ENCODE measurements at places on chromosomes 5 and 9. TPM values are rescaled to one million over a fixed set of nuclear protein-coding genes. Genes with fewer than 3 reads are reported as not detected.

DNA sequence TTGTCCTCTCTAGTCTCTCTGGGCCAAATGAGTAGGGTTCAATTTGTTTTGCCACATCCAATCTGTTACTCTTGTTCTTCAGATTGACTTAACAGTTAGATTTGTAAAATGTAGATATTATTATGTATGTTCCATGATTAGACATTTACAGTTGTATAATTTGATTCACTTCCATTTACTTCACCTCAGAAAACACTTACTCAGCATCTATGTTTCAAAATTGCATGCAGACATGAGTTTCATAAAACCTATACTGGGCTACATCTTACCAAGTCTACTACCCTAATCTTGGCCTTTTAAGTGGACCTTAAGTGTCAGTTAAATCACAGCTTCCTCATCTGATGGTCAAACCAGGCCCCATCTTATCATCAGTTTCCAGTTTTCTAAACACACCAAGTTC, 1181.2 kb upstream of the CDH9 start:
- no peaks in the 10 kb centered on the region for H3K4me1 ChIP-seq
- no peaks in the 10 kb centered on the region for H3K36me3 ChIP-seq
- no peaks in the 10 kb centered on the region for H3K27me3 ChIP-seq
- H3K27ac ChIP-seq, result no peak overlapping the region
- no peak for DNase-seq

Gene OR1J2
- not detected for total RNA-seq

GRCh38 chr9:87119328-87119881, 172.1 kb upstream of the GAS1 start:
- H3K36me3 ChIP-seq, result no peaks in the 10 kb centered on the region
- no peak overlapping the region for H3K27ac ChIP-seq
- H3K4me3 ChIP-seq, result no peak overlapping the region
- no peak for DNase-seq
- H3K4me1 ChIP-seq, result peaks cover 9% of the 10 kb centered on the region

DNA sequence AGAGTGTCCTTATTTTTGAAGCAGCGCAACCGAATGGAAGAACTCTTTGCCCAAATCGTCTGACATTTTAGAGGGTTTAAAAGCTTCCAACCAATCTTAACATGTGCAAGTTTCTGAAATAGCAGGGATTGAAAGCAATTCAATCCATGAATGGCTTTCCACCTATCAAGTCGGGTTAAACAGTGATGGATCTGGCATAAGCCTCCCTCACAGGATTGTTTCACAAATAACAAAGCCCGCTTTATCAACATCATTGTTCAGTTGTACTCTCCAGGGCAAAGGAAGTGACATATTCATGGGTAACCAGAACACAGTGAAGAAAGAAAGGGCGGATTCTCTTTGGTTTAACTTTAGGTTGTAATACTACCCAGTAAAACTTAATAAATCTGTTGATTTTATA, 497.3 kb downstream of the MTRR start:
- H3K27ac ChIP-seq, result no peak overlapping the region
- no peak for DNase-seq
- H3K36me3 ChIP-seq, result no peaks in the 10 kb centered on the region
- H3K4me3 ChIP-seq, result no peak overlapping the region
- H3K27me3 ChIP-seq, result no peaks in the 10 kb centered on the region

DNA sequence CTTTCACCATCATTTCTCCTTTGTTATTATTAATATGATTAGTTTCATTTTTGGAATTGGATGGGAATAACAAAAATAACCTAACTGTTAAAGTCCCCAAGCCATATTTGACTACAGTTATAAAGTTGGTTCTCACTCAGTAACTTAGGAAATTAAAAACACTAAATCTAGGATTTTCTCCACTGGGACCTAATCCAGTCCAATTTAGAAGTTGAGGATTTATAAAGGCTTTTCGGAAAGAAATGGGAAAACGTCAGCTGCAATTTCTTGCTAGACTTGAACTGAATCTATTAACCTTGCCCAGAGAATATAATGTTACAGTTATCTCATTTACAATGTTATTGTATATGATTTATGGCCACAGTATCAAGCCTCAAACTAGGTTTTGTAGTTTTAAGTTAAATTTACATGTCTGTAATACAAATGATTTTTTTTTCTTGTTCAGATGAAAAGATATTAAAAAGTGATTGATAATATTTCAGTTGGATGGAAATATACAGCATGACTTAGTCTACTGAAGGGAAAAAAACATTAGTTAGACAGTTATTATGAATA, 524.3 kb upstream of the GRAMD2B start:
- no peak overlapping the region for H3K4me3 ChIP-seq
- no peak overlapping the region for H3K27ac ChIP-seq
- no peaks in the 10 kb centered on the region for H3K36me3 ChIP-seq
- no peaks in the 10 kb centered on the region for H3K4me1 ChIP-seq
- no peaks in the 10 kb centered on the region for H3K27me3 ChIP-seq
- no peak for DNase-seq

- H3K4me1 ChIP-seq, result no peaks in the 10 kb centered on the region
- DNase-seq, result no peak
- H3K4me3 ChIP-seq, result no peak overlapping the region
- no peaks in the 10 kb centered on the region for H3K27me3 ChIP-seq
These were observed 60.9 kb upstream of the ORM1 start for GRCh38 chr9:114261987-114262386.

GRCh38 chr5:180649297-180650039, at the start of gene FLT4:
FLT4 (minus strand) TSS chr5:180649600; CDS start chr5:180649545, 55 bp downstream.
- H3K36me3 ChIP-seq, result no peaks in the 10 kb centered on the region
- no peak for DNase-seq
- H3K4me3 ChIP-seq, result peak within 1 kb of the TSS; percentile 87

GRCh38 chr5:13985731-13986418, 41.4 kb upstream of the DNAH5 start:
- H3K4me1 ChIP-seq, result peaks cover 4% of the 10 kb centered on the region
- H3K27me3 ChIP-seq, result no peaks in the 10 kb centered on the region
- no peak overlapping the region for H3K4me3 ChIP-seq
- H3K36me3 ChIP-seq, result no peaks in the 10 kb centered on the region
- no peak for DNase-seq
- no peak overlapping the region for H3K27ac ChIP-seq

GRCh38 chr5:132688536-132689339, 14.9 kb downstream of the IL4 start:
- no peaks in the 10 kb centered on the region for H3K27me3 ChIP-seq
- peak; percentile 25 for DNase-seq
- peak overlapping the region; percentile 68 for H3K4me3 ChIP-seq
- H3K27ac ChIP-seq, result peak overlapping the region; percentile 12
- H3K4me1 ChIP-seq, result peaks cover 43% of the 10 kb centered on the region

GRCh38 chr5:160473681-160474080, 52.0 kb downstream of the PTTG1 start:
- H3K4me3 ChIP-seq, result peak overlapping the region; percentile 68
- peak overlapping the region; percentile 87 for H3K27ac ChIP-seq
- H3K27me3 ChIP-seq, result no peaks in the 10 kb centered on the region
- DNase-seq, result no peak
- H3K36me3 ChIP-seq, result peaks cover 48% of the 10 kb centered on the region
- H3K4me1 ChIP-seq, result peaks cover 74% of the 10 kb centered on the region

GRCh38 chr5:151222054-151222789, 1.7 kb downstream of the CCDC69 start:
- peak overlapping the region; percentile 95 for H3K4me3 ChIP-seq
- no peaks in the 10 kb centered on the region for H3K27me3 ChIP-seq
- H3K4me1 ChIP-seq, result peaks cover 75% of the 10 kb centered on the region
- peaks cover 6% of the 10 kb centered on the region for H3K36me3 ChIP-seq
- H3K27ac ChIP-seq, result peak overlapping the region; percentile 84

Gene SLCO4C1
- 0.79 TPM for total RNA-seq
